Muscle of back (tissue), 13 donors: ENCODE measurements at places on chromosomes 3 and 15. TPM values are rescaled to one million over a fixed set of nuclear protein-coding genes. Genes with fewer than 3 reads are reported as not detected.

CPN2 gene
- not detected for polyA plus RNA-seq

- DNase-seq = no peak
Observed at GRCh38 chr3:143478115-143478693, 358.6 kb downstream of the CHST2 start.

DNA sequence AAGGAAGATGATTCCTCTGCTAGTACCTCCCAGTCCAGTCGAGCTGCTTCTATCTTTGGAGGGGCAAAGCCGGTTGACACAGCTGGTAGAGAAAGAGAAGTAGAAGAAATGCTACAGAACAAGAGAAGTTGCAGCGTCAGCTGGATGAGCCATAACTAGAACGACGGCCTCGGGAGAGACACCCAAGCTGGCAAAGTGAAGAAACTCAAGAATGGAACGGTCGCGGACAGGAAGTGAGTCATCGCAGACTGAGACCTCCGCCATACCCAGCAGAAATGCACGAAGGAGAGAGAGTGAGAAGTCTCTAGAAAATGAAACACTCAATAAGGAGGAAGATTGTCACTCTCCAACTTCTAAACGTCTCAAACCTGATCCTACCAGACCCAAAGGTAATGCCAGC is 19.0 kb upstream of the PARP14 start:
- no peak for DNase-seq

- no peak for DNase-seq
Observed at GRCh38 chr15:81532001-81532400, 158.0 kb upstream of the TMC3 start.
